ENCODE measurements at places on chromosomes 3 and 15.
A peak's percentile ranks its signal among the peaks of the same experiment; 100 is the strongest.

DNA sequence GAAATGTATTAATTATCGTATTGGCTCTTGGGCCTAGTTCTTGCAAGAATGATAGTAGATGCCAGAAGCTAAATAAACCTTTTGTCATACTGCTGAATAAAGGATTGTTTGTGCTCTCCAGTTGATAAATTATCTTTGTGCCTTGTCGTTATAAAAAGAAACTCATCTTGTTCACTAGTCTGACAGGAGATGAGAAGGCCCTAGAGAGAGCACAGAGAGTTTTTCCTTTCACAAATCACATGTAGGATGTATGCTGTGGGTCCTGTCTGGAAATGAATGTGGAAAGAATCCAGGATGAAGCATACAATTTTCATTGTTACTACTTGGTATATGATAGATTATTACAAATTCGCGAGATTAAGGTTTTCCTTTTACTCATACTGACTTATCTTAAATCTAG is 113.0 kb downstream of the NLGN1 start:
- no peak for DNase-seq

DNA sequence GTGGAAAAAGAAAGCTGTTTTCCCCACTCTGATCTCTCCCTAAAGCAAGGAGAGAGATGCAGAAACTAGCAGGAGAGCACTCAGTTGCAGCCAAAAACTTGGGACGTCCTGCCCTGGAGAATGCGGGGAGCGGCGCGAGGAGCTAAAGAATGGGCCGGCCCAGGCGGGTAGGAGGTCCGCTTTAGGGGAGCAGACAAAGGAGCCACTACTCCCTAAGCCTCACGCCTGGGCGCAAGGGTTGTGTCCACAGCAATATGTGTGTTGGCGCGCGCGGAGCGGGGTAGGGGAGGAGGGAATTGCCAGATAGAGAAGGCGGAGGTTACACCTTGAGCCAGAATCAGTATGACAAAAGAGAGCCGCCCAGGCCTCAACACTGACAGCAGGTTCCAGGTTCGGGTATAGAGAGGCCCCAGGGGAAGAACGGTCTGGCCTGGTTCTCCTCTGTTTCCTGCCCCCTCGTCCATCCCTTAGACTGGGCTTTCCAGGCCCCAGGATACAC is 2.9 kb downstream of the WNT5A start:
- DNase-seq, result no peak

GRCh38 chr3:100319951-100320350 is 14.6 kb upstream of the NIT2 start:
- no peak for DNase-seq

DNA sequence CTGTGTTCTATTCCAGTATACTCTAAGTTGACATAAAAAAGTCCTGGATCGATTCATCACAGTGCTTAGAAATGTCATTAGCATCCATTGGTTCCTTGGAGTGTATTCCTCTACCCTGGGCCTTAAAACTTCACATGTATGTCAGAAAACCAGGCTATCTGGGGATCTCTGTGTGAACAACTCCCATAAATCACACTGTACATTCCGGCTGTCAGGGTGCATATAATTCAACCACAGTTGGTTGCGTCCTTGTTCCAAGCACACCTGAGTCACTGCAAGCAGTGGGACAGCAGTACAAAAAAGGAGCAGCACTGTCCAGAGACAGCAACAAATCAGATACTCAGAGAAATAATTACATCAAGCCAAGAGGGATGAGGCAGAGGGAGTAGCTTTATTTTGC is 52.4 kb downstream of the PDZRN3 start:
- no peak for DNase-seq

GRCh38 chr3:175184392-175184791 is 325.3 kb downstream of the NAALADL2 start:
- no peak for DNase-seq

DNA sequence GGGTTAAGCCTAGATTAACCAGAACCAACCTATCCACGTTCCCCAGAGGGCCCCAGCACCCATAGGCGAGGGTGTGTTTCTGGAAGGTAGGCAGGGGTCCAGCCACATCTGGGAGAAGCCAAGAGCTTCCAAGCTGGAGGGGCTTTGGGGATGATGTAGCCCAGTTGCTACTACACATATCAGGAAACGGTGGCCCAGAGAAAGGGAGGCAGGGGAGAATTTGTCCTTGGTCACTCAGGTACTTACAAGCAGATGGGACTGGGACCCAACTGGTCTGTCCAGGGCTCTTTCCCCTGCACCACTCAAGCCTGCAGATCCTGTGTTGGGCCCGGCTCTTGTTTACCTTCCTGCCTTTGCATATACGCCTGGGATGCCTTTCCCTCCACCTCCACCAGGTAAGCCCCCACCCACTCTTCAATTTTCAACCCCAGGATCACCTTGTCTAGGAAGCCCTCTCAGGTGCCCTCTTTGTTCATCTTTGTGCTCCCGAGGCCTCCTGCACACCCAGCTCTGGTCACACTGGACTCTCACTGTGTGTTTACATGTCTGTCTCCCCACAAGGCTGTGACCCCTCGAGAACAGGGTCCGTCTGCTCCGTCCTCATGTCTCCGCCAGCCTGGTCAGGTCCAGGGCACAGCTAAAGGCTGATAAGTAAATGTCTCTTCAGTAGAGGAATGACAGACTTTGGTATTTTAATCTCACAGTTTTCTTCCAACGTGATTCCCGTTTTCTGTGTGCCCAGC is 204.4 kb upstream of the LINGO1 start:
- DNase-seq, result no peak

DNA sequence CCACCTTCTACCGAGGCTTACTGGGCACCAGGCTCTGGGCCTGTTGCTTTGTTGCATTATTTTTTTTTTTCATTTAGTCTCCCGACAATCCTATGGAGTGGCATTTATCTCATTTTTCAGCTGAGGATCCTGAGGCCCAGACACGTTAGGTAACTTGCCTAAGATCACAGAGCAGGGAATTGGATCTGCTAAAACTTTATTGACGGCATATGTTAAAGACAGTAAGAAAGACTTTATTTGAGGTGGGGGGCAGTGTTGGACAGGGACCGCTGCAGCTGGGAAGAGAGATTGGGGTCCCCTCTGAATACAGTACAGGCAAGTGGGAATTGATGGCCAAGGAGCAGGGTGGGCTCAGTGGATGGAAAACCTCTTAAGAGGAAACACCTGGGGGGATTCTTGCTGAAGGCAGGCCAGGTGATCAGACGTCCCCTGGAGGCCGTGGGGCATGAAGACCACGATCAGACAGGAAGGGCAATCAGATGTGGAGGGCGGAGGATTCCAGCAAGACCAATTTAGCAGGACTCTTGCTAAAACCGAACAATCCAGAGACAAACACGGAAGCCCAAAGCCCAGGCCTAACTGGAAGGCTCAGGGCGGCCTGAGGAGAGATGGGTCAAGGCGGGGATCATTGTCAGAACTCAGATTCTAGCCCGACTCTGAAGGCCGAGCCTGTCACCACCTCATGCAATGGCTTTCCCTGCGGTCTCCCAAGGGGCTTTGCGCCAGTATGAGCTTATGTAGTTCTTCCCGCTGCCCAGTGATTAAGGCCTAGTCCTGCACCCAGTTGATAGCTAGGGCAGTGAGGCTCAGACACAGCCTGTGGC is 53.7 kb downstream of the RGMA start:
- no peak for DNase-seq

DNA sequence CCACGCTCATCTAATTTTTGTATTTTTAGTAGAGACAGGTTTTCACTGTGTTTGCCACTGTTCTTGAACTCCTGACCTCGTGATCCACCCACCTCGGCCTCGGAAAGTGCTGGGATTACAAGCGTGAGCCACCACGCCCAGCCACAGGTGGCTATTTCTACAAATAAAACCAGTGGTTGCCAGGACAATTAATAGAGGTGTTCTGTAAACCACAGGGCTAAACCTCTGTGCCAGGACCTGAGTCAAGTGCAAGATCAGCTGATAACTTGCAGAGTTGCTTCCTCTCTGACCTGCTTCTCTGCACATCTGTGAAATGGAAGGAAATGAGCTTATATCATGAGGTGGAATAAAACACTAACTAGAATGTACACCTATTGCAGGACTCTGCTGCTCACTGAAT is 72.8 kb downstream of the CD200R1L start:
- DNase-seq, result no peak

GRCh38 chr3:126061301-126062032 is 22.5 kb downstream of the SLC41A3 start:
- DNase-seq, result no peak

DNA sequence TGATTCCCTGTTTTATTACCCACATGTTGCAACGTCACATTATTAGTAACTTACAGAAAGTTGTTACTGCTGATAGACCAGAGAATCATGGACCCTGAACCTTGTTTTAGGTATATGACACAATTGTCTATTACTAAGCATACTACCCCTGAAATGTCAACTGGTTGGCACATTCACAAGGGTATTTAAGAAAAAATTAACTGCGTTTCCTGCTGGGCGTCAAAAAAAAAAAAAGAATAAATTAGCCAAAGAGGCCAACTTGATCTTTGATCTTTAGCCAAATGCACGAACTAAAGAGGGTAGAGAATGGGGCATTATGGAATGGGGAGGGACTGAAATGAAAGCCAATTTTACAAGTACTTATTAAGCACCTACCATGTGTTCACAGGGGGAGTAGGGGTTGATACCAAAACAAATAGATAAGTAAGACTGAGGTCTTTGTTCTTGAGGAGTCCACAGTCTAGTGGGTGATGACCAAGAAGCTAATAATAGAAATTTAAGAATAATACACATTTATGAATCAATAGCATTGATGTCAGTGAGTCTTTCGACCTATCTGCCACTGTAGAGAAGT is 17.8 kb upstream of the MUC13 start:
- DNase-seq, result no peak

- peak; percentile 28 for DNase-seq
Observed at GRCh38 chr3:62046326-62046725, 327.0 kb downstream of the FEZF2 start.

- no peak for DNase-seq
Observed at GRCh38 chr3:143637133-143637532, 211.1 kb downstream of the SLC9A9 start.

DNA sequence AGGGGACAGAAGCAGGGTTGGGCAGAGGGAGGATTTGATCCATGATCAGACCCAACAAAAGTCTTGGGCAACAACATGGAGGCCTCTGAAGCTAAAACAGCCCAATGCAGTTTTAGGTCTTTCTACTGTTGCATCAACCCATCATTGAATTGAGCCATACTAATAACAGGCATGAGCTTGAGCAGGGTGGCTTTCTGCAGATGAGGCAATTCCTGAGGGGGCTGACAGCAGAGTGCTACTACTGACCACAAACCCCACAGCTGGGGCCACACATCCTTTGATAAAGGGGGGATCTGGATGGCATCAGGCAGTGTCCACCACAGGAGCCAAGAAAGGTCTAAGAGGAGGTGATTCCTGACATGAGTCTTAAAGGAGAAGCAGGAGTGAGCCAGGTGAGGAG is 517.0 kb upstream of the PPP2R3A start:
- DNase-seq, result no peak

DNA sequence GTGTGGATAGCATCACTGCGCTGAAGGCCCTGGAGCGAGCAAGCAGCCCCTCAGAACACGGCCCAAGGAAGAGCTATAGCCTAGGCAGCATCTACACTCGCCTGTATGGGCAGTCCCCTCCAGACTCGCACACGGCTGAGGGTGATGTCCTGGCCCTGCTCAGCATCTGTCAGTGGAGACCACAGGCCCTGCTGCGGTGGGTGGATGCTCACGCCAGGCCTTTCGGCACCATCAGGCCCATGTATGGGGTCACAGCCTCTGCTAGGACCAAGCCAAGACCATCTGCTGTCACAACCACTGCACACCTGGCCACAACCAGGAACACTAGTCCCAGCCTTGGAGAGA is 20.5 kb downstream of the ATRIP start:
- DNase-seq, result no peak

DNA sequence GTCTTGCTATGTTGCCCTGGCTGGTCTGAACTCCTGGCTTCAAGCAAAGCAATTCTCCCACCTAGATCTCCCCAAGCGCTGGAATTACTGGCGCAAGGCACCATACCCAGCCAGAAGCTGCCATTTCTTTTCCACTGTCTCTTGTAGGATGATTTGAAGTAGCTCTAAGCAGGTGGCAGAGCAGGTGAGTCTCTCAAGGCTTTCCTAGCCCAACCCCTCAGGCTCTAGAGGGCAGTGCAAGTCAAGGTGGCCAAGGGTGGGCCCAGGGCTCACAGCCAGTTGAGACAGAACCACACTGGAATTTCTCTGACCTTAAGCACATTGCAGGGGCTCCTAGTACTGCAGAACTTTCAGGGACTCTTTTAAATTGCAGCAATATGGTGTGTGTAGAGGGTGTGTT is 15.6 kb upstream of the DAG1 start:
- DNase-seq, result no peak

- DNase-seq, result peak; percentile 95
Observed at GRCh38 chr3:64539451-64540196, 148.2 kb downstream of the ADAMTS9 start.

DNA sequence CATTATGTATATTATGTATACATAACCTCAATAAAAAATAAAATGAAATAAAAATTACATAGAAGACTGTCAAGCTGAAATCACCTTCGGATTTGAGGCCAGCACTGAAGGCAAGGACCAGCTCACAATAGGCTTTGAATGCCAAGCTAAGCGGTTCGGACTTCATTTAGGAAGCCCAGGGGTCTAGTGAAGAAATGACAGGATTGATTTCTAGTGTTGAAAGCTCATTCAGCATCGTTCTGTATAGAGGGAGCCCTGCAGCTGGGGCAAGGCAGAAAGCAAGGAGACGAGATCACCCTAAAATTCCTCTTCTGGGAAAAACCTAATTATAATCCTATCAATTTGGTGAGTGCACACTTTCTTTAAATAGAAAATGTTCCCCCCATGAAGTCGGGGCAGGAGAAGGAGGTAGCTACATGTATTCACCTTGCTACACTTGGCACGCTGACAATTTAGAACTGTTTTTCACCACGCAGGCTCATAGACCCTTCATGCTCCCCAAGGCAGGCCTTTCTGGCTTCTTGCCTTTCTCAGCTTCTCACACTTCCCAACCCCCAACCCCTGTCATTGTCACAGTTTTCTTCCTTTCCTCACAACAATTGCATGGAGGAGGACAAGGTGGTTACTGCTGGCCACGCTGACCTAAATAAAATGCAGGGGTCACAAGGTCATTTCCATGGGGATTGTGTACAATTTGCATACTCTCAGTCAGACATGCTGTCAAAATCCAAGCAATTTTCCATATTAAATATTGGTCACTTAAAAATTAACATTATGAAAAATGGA is 44.4 kb upstream of the SSR3 start:
- DNase-seq, result no peak

GRCh38 chr15:36882056-36882455 is 218.3 kb downstream of the MEIS2 start:
- DNase-seq, result no peak

GRCh38 chr15:55239440-55240124 is 42.8 kb upstream of the RSL24D1 start:
- no peak for DNase-seq

- peak; percentile 13 for DNase-seq
Observed at GRCh38 chr3:103991461-103992115, 1375.1 kb upstream of the ALCAM start.

- DNase-seq, result no peak
Observed at GRCh38 chr15:78034495-78035191, 42.9 kb downstream of the TBC1D2B start.

DNA sequence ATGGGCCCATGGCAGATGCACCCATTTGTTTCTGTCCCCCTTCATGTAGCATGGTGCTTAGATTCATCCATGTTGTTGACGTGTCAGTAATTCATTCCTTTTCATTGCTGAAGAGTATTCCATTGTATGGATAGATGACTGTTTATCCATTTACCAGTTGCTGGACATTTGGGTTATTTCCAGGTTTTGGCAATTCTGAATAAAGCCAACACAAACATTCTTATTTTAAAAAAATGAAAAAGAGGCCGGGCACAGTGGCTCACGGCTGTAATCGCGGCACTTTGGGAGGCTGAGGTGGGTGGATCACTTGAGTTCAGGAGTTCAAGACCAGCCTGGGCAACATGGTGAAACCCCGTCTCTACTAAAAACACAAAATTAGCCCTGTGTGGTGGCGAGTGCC is 18.7 kb upstream of the TATDN2 start:
- DNase-seq, result no peak
